ENCODE measurements at places on chromosomes 11 and 22.

GRCh38 chr11:68584097-68584496 lies 100.2 kb upstream of the GAL start:
- peak; percentile 22 for DNase-seq

- no peak for DNase-seq
Observed at GRCh38 chr11:120337355-120338106, 1.3 kb downstream of the ARHGEF12 start.

DNA sequence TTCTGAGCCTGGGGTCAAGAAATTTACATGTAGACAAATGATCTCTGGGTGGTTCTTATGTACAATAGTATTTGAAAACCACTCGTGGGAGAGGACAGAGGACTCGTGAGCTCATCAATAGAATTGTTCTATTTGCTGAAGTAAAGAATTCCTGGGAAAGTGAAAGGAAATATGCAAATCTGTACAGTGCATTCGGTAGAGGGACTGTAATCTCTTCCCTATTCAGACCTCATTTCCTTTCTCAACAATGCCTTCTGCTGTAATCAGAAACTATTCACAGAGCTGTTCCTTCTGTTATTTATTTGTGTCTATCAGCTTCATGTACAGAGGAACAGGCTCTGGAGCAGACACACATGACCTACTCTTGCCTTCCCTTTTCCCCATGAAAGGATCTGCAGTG lies 709.4 kb upstream of the KIRREL3 start:
- DNase-seq, result no peak

GRCh38 chr22:27388090-27388600 lies 413.4 kb downstream of the MN1 start:
- DNase-seq, result no peak

GRCh38 chr11:2539371-2540222 lies 94.8 kb downstream of the KCNQ1 start:
- no peak for DNase-seq

DNA sequence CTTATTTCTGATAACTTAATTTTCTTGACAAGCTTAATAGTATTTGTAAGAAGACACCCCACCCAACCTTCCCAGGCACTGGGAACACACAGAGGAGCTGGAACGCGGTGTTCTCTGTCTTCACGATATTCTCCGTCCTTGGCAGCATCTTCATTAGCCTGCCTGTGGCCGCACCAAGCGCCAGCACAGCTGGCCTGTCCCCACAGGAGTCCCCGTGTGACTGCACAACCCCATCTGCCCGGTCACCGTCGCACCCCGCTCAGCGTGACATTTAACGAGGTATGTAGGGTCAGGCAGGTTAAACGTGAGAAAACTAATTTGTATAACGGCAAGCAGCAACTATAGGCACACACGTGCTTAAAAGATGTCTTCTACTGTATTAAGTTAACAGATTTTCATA lies 293.3 kb downstream of the BRD1 start:
- no peak for DNase-seq

GRCh38 chr11:60221181-60221580 lies 21.8 kb downstream of the MS4A4E start:
- no peak for DNase-seq

DNA sequence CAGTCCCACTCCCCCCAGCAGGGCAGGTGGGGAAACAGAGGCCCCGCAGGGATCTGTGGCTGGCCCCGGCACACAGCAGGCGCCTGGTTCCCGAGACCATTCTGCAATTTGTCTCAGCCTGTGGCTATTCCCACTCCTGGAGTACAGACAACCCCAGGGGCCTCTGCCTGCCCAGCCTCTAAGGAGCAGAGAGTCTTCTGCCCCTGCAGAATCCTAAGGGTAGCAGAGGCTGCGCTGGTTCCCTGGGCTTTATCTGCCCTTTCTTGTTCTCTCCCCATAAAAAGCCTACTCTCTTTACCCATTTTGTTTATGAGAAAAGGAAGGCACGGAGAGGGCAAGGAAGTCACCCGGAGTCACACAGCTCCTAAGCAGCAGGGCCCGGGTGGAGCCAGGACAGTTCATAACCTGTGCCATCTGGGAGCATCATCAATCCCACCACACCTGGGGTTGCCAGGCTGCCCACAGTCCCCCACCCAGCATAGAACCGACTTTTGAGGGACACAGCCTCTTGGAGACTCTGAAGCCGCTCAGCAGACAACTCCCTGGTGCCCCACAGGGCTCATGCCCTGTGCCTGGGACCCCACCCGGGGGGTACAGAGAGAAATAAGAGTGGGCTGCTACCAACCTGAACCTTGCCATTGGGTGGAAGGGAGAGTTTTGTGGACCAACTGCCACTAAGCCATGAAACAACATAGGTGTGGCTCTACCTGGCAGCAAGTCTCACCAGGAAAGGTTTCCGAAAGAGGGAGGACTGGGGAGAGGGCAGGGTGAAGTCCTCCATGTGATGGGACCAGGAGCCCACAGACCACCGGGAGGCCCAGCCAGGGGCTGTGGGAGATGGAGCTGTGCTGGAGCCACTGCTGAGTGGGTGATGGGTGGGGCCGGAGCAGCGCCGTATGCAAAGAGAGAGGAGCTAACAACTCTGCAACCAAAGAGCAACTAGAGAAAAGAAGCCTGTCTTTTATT lies 17.2 kb upstream of the LINC01488 start:
- DNase-seq, result no peak

- DNase-seq, result no peak
Observed at GRCh38 chr11:68040957-68041591, 2.2 kb downstream of the TCIRG1 start.

GRCh38 chr22:32336771-32337424 lies 20.8 kb upstream of the RFPL3 start:
- DNase-seq, result no peak

DNA sequence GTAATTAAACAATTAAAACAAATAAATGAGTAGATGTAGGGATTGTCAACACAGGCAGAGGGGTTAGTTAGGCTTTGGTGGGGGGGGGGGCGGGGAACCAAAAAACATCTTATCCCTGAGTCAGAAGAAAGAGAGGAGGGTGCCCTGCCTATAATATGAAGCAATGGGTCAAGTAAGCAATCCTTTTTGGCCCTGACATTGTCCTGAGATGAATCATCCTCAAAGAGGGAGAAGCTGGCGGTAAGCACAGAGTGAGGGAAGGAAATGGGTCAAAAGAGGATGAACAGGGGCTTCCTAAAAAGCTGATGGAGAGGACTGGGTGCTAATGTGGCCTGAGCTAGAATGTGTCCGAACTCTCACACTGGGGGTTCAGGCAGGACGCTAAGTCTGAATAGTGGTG lies 4.7 kb downstream of the OLFML1 start:
- no peak for DNase-seq
